ENCODE measurements at places on chromosomes 6 and 20. TPM values are rescaled to one million over a fixed set of nuclear protein-coding genes. Genes with fewer than 3 reads are reported as not detected.

LRRN4 gene
- 1.7 TPM for total RNA-seq

ZC2HC1B gene
- total RNA-seq = not detected

SIRPD gene
- total RNA-seq = not detected

SLC13A3 gene
- not detected for total RNA-seq

PARD6B gene
- 29.9 TPM for total RNA-seq

B3GAT2 gene
- not detected for total RNA-seq
